ENCODE measurements at places on chromosomes 11 and 22.

- no peak for DNase-seq
These were observed 15.8 kb downstream of the APOL2 start for GRCh38 chr22:36223504-36223903.

- DNase-seq, result no peak
These were observed 38.9 kb downstream of the OR10A6 start for GRCh38 chr11:7892059-7892699.

DNA sequence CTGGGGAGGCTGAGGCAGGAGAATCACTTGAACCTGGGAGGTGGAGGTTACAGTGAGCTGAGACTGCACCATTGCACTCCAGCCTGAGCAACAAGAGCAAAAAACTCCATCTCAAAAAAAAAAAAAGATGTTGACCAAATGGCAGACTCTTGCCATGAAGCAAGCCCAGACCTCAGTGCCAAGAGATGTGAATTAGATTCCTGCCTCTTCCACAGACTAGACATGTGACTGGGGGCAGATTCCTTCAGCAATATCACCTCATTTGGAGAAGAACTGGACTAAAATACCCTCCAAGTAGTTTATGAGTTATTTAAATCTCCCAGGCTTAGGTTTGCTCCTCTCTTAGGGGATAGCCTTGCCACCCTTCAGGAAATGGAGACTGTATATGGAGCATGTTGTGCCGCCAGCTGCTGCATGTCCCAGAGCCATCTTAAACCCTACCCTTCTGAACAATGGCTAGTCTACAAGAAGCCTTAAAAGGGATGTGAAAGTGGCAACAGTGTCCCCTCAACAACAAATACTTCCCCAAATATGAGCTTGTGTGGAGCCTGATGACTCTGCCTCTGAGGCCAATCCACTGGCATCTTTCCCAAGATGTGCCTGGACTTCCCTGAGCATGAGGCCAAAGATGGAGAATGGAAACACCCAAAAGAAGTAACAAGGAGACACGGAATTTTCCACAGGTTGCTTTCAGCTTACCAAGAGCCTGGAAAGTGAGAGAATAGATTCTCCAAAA is 763 bp upstream of the MS4A7 start:
- DNase-seq, result peak; percentile 64

- no peak for DNase-seq
These were observed 7.0 kb upstream of the CHADL start for GRCh38 chr22:41247703-41248102.

DNA sequence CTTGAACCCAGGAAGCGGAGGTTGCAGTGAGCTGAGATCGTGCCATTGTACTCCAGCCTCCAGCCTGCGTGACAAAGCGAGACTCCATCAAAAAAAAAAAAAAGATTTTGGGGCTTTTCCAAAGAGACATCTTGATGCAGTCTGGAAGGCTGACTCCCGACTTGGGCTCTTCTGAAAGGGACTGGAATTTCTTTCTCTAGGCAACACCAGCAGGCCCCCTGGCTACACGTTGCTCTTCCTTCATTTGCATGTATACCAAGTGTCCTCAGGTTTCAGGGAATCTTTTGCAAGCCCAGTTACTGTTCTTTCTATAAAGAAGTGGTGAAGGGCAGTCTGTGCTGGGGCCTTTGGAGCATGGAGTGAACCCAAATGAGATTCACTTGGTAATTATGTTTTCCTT is 211.0 kb downstream of the GRIK4 start:
- DNase-seq, result no peak

GRCh38 chr11:17333799-17334586 is 17.6 kb upstream of the NCR3LG1 start:
- no peak for DNase-seq

GRCh38 chr11:108757630-108758029 is 92.8 kb downstream of the DDX10 start:
- no peak for DNase-seq

DNA sequence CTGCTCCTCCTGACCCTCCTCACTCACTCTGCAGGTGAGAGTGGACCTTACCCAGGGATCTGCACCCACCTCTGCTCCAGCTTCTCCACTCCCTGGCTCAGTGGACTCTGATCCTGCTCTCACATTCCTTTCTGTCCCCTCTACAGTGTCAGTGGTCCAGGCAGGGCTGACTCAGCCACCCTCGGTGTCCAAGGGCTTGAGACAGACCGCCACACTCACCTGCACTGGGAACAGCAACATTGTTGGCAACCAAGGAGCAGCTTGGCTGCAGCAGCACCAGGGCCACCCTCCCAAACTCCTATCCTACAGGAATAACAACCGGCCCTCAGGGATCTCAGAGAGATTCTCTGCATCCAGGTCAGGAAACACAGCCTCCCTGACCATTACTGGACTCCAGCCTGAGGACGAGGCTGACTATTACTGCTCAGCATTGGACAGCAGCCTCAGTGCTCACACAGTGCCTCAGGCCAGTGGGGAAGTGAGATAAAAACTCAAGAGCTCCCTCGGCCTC is 29.7 kb upstream of the VPREB1 start:
- no peak for DNase-seq

DNA sequence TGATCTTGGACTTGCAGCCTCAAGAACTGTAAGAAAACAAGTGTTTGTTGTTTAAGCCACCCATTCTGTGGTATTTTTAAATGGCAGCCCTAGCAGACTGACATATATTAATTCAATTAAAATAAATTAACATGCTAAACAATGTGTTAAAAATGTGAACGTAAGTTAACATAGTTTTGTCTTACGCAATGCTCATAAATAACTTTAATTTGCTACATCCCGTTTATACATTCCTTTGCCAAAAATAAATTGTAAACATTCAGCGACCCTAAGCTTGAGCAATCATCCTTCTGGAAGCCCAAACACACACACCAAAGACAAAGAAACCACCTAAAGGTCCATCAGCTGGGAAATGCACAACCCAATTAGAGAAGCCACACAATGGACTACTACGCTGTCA is 70.4 kb downstream of the CELSR1 start:
- DNase-seq, result no peak

DNA sequence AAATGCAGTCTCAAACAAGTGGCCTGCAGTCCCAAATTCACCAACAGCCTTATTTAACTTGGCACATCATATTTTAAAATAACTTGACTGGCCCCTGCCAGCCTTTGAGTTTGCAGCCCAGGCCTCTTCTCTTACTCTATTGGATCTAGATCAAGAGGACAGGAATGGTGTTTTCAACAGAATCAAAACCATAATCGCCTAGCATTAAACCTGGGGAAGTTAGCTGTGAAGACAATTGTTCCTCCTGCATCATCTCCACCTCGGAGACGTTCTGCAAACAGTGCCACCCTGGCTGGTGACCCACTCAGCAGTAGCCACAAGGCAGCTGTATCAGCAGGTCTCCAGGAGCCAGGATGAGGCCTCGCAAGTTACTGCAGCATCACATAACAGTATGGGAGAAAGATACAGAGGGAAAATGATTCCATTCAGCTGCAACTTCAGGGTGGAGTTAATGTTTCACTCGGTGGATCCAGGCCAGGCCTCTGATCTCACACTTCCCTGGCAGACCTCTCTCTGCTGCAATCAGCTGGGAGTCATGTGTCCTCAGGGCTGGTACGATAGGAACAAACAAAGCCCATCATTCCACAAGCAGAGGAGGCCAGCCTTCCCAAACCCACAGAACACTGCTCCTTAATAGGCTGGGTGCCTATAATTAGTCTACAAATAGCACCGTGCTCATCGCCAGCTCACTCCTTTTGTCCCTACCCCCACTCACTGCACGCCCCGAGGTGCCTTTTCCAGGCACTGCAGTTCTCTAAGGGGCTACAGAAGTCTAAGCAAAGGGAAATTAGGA is 18.6 kb upstream of the SCN2B start:
- DNase-seq, result no peak

DNA sequence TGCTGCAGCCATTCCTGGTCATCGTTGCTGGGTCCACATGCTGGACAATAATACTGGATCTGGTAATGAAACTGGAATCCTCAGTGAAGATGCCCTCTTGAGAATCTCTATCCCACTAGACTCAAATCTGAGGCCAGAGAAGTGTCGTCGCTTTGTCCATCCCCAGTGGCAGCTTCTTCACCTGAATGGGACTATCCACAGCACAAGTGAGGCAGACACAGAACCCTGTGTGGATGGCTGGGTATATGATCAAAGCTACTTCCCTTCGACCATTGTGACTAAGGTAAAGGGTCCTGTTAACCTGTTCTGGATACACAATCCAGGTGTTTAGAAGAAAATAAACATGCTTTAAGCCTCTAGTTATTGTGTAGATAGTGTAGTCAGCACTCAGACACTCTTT is 46.9 kb upstream of the SLC22A25 start:
- no peak for DNase-seq

GRCh38 chr11:45264839-45265515 is 21.2 kb downstream of the SYT13 start:
- no peak for DNase-seq

GRCh38 chr22:50318698-50319411 is 8.0 kb downstream of the DENND6B start:
- no peak for DNase-seq

GRCh38 chr11:62463121-62463542 is 44.3 kb downstream of the SCGB1A1 start:
- DNase-seq, result peak; percentile 52

DNA sequence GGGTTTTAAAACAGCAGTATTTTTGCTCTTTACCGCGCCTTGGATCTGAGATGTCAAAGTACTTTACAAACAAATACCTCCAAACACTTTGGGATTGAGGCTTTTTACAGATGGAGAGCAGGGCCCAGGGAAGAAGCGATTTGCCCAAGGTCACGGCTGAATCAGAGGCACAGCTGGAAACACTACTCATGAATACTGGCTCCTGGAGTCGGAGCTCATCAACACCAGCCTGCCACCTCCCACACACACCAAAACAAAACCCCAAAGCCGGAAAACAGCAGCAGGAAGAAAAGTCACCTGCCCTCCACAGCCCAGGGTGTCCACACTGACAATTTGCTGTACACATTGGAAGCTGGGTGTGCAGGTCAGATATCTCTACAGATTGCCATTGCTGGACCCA is 339.4 kb downstream of the CADM1 start:
- DNase-seq, result no peak

DNA sequence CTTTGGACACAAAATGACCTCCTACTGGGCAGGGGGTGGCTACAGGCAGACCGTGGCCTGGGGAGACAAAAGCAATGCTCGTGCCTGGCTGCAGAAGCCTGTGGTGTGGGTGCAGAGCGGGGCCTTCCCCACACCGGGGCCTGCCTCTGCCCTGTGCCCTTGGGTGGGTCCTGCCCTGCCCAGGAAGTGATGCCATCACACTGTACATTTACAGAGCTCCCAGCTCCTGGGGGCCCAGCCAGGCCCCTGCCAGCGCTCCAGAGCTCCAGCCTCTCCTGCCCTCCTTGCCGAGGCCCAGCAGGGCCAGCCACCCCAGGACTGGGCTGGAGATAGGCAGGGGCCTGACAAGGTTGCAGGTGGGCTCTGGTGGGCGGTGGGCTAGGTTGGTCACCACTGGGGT is 40.1 kb downstream of the MUC5B start:
- DNase-seq, result peak; percentile 11

GRCh38 chr22:11627436-11627797 is 3900.6 kb upstream of the OR11H1 start:
- DNase-seq, result no peak

GRCh38 chr11:18235394-18236334 is 938 bp downstream of the SAA4 start:
- DNase-seq, result no peak

- no peak for DNase-seq
These were observed 199.7 kb downstream of the CTTN start for GRCh38 chr11:70597751-70598625.

DNA sequence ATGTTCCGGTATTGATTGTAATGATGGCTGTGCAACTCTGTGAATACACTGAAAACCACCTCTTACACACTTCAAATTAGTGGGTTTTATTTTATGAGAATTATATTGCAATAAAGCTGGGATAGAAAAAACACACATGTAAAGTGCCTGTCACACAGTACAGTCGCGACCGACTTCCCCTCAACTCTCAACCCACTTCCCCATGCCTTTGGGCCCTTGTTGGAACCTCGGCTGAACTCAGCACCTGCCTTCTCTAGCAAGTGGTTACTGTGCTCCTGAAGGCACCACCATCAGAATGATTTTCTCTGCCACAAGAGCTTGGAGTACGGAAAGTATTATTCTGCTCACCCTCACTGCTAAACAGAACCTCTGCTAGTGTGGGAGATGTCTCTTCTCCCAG is 13.5 kb downstream of the KCNJ1 start:
- DNase-seq, result no peak

DNA sequence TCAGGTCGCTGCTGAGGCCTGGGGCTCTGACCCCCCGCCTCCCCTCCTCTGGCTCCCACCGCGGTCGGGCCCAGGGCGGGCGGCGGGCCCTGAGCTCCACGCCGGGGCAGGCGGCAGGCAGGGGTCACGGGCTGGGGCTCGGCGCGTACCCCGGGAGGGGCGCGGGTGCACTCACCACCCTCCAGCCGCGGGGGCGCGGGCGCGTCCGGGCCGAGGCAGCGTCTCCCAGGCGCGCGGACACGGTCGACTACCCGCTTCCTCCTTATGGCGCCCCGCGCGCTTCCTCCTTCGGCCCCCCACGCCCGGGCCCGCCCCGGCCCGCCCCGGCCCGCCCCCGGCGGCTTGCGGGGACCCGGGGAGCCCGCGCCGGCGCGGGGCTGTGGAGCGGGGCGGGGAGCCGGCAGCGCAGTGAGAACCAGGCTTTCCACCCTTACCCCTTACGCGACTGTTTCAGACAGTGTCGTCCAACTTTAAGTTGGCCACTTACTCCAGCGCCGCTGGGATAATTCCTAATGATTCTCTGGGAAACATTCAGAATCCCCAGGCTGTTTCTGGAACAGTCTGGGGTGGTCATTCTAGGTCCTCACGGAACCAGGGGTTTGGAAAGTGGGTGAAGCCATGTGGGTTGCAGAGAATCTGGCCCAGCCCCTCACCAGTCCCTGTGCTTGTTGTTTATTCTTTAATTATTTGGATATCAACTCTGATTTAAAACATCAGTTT is at the start of gene BID:
BID (minus strand) TSS at position 264 of the 720 bp plus-strand sequence. CDS start 24,353 bp downstream, outside the sequence.
- DNase-seq, result peak; percentile 66

- no peak for DNase-seq
These were observed 129.1 kb upstream of the ARHGAP42 start for GRCh38 chr11:100557830-100558611.

DNA sequence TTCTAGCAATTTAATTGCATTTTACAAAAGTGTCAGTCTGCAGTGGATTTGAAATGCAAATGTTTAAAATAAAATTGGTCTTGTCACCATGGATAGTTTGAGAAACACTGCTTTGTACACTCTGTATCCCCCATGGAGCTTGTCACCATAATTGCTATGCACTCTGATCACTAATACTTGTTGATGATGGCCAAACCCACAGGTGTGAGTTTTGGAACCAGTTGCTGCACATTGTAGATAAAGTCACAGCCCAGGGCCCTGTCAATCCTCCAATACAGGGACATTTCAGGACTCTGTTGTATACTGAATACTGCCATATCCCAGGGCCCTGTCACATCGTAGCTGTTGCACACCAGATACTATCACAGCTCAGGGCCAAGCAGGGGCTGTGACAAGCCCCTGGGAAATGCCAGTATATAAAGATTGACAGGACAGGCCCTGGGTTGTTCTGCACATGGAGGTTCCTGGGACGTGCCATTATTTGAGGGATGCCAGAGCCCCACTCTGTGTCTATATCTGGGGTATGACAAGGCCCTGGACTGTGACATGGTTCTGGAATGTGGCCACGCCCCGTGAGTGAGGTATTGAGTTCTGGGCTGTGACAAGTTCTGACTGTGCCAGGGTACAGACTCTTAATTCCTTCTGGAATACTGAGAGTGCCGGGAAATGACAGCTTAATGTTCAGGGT is 27.9 kb upstream of the SMPD1 start:
- no peak for DNase-seq
